ENCODE measurements at places on chromosomes 7 and 10.

GRCh38 chr7:102170393-102170970 lies 116.2 kb upstream of the SH2B2 start:
- DNase-seq, result no peak

DNA sequence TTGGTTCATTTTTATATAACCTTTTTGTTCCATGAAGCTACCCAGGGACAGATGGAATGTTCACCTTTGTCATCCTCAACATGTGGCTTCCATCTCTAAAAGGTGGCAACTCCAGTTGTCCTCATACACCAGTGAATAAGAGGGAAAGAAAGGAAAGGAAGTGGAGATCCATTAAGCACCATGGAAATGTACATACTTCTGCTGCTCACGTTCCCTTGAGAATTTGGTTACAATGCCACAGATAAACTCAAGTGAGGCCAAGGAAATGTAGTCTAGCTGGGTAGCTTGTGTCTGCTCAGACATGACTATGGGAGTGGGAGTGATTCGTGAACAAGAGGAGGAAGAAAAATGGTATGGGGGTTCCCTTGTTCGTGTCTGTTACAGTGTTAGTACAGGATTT lies 237.1 kb upstream of the FAM3C start:
- no peak for DNase-seq

- no peak for DNase-seq
These were observed 34.2 kb downstream of the TFPI2 start for GRCh38 chr7:93856323-93856722.

- DNase-seq, result no peak
These were observed 75.9 kb upstream of the SP8 start for GRCh38 chr7:20862554-20862953.

DNA sequence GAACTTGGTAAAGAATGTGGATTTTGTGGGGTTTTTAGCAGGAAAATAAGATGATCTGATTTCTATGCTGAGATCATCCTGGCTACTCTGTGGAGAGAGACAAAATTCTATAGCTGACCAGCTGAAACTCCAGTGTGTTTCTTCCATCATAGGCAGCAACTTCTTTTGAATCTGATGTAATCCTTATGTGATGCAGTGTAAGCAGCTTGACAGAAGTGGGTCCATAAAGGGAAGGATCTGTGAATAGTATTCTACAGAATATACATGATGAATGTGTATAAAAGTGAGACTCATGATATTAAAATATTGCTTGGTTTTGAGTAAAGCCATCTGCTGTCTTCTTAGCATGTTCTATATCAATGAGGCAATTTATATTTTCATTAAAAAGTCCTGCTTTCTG lies 4.4 kb downstream of the MYO3A start:
- no peak for DNase-seq

GRCh38 chr10:117264782-117265181 lies 23.9 kb downstream of the SLC18A2 start:
- DNase-seq, result no peak

- DNase-seq, result no peak
These were observed 1584.4 kb upstream of the LRRTM3 start for GRCh38 chr10:65341323-65341925.

GRCh38 chr7:18201350-18201749 lies 173.7 kb upstream of the PRPS1L1 start:
- no peak for DNase-seq

DNA sequence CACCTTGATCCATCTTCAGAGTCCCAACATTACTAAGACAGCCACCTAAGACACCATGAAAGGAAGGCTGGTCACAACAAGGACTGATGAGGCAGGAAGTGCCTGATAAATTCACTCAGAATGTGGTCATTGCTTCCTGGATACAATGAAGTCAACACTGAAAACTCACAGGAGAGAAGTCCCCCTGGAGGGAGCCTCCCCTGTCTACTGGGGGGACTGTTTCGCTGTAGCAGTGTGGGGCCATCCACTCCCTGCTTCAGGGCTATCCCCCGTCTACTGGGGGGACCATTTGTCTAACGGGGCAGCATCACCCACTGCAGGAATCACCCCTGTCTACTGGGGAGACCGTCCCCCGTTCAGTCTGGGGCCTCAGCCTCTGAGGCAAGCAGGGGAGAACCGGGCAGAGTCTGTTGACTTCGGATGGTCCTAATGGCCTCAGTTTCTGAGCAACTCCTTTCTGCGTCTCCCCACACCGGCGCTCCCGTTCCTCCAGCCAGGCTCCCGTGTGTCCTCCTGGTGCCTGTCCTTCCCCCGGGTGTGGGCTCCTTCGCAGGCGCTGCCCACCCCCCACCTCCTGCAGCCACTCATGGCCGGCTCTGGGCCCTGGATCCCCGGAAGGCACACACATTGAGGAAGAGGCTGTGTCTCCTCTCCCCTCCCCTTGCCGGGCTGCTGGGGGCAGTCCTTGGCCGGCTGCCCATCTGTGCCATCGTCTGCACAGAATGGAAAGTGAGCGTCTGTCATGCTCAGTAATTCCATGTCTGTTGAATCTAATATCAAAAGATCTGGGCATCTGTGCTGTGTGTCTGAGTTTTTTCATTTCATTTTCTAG lies 59.9 kb upstream of the DNAJB6 start:
- no peak for DNase-seq

DNA sequence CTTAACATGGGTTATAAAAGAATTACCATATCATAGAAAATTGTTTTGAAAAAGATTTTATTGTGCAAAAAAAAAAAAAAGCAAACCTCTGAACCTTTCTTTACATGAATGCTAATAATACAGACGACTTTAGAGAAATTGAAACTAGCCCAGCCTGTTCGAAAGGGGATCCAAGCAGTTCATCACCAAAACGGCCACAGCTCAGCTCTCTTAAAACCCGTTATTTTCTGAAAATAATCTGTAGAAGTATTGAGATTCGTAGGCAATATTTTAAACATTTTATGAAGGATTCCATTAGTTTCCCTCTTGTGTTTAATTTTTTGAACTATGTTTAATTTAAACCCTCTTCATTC lies 9.9 kb upstream of the GSAP start:
- no peak for DNase-seq

DNA sequence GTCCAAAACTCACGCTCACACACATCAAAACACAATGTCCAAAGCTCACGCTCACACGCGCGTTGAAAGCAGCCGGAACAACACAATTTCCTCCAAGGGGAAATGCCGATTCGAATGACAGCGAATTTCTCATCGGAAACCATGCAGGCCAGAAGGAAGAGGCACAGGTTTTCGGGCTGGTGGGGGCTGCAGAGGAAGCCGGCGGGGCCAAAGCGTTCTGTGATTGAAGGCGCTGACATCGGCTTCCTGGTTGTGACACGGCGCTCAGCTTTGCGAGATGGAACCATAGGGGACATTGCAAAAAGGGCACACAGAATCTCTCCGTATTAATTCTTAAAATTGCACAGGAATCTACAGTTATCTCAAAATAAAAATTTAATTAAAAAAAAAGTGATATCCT lies 61.3 kb downstream of the FOXL3 start:
- DNase-seq, result peak; percentile 82

GRCh38 chr10:131934769-131935168 lies 34.0 kb downstream of the PPP2R2D start:
- no peak for DNase-seq

GRCh38 chr10:42753126-42753506 lies 29.5 kb upstream of the BMS1 start:
- DNase-seq, result peak; percentile 72

GRCh38 chr10:94938383-94938782 lies at the start of gene CYP2C9:
TSS of gene CYP2C9 (plus strand) at chr10:94938658. CDS start at chr10:94938683, 25 bp downstream.
- no peak for DNase-seq

DNA sequence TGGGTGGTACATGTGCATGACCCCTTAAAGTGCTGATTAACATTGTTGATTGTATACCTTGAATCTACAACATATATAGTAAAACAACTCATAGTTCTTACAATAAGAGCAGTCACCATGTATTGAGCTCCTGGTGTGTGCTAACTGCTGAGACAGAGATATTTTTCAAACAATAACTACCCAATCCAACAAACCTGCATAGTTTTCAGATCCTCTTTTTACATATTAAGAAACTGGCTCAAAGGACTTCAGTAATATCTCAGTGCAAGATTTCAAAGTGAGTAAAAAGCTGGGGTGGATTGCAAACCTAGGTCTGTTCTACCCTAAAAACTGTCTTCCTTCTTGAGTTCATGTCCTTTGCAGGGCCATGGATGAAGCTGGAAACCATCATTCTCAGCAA lies 272.2 kb downstream of the SNX13 start:
- DNase-seq, result no peak

GRCh38 chr10:113709221-113709838 lies 29.6 kb downstream of the CASP7 start:
- no peak for DNase-seq

GRCh38 chr7:30117896-30118295 lies 16.9 kb upstream of the MTURN start:
- DNase-seq, result no peak

DNA sequence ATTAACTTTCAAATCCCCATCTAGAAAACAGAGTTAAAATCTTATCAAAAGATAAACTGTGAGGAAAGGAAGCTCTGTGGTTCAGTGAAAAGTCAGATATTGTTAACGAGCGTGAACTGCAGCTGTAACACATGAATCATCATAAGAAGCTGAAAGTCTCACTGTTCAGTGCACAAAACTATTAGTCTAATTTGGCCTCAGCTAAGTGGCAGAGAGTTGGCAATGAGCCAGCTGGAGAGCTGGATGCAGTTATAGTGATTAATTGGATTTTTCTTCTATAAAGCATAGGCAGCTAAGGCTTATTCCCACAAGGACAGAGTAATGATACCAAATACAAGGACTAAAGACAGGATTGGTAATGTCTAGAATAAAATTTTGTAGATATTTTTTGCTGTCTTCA lies 101.1 kb upstream of the ABCB5 start:
- DNase-seq, result no peak

DNA sequence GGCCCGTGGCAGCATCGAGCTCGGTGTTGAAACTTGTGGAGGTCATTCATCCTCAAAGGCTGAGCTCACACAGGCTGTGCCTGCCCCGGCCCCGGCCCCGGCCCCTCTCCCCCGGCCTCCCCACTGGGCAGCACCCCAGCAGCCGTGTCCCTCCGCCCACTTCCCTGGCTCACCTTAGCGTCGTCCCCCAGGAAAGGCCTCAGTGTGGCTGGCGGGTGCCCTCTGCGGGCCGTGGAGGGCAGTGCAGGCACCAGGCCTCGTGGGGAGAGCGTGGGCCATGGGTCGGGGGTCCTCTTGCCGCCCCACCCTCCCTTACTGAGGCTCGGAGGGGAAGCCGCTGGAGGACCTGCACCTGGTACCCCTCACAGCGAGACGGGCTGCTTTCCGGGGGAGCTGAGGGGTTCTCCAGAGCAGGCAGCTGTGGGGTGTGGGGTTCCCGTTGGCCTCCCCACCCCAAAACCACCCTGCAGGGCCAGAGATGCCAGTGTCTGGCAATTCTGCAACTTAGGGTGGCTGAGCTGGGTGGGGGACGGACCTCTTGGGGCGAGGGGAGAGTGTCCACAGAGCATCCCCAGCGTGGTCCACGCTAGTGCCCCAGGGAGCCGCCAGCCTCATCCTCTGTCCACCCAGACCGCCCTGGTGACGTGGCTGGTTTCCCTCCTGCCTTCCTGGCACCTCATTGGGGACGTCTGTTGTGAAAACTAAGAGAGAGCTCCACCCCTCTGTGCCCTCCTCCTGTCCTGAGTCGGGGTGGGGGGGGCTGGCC lies 44.2 kb upstream of the DPYSL4 start:
- peak; percentile 68 for DNase-seq

GRCh38 chr10:91552274-91553095 lies 80.4 kb downstream of the PPP1R3C start:
- DNase-seq, result no peak

DNA sequence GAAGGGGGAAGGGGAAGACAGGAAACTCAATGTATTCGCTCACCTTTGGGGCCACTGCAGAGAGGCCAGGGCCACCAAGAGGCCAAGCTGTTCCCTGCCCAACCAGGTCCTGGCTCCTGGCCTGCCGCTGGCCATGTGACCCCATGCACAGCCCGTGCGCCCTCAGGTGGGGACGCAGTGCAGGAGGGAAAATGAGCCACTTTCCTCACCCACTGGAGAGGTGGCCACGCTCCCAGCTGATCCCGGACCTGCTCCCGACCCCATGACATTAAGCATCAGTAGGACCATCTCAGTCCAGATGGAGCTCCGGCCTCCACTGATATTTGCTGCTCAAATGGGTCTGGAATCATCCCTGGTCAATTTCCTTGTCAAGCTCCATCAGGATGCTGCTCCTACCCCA lies 40.2 kb downstream of the HSPA12A start:
- DNase-seq, result no peak

GRCh38 chr10:22810643-22811465 lies 96.5 kb upstream of the PIP4K2A start:
- DNase-seq, result no peak

DNA sequence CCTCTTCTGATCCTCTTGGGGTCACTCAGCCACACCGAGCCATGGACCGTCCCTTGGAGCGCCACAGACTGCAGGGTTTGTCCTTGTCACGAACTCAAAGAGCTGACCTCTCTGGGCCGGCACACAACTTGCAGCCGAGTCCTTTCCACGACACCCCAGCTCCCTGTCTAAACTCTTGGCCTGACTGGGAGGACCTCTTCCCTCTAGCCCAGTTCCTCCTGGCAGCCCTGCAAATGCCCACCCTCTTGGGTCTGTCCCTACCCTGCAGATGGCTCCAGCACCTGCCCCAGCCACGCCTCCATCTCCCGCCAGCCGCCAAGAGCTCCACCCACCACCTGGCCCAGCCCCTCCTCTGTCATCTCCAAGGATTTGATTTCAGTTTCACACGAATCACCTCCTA lies 339.2 kb downstream of the DNAJB6 start:
- no peak for DNase-seq

GRCh38 chr10:105042906-105043552 lies 401.9 kb downstream of the SORCS3 start:
- no peak for DNase-seq

DNA sequence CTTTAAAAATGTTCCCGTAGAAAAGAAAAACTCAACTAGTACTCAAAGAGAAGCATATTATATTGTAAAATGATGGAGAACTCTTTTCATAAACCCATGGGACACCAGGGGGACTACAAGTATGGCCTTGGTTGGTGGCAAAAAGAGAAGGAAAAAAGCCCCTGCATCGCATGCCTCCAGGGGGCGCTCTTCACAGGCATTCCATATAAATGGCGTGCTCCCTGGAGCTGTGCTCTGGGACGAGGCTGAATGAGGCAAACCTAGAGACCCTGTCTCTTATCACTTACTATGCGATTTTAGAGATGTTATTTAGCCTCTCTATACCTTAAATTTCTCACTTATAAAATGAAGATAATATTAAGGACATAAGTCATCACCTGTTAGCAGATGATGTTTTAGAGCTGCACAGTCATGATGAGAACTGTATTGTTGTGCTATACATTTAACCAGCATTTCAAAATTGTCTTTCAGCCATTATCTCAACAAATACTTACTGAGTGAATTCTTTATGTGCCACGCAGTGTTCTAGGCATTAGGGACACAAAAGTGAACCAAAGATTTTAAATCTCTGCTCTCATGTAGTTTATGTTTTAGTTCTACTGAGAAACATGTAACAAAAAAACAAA lies 105.8 kb downstream of the ARHGAP21 start:
- peak; percentile 68 for DNase-seq

DNA sequence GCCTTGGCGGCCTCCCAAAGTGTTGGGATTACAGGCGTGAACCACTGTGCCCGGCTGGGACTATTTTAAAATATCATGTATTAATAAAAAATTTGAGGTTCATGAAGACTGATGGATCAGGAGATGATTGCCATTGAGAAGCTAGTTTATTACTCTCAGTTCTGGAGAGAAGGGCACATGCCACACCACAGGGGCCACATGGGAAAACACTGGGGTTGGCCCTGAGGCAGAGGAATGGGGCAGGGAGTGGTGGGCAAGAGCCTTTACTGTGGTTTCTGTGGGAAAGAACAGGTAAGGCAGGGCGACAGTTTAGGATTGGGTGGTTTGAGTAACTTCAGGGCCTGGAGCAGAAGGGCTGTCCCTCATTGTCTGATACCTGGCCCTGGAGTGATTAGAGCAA lies 6.8 kb upstream of the TBRG4 start:
- DNase-seq, result no peak

Data from CD4-positive, alpha-beta T cell treated with Interleukin-17A for 4 hours (primary cell).